ENCODE measurements at places on chromosomes 6 and 20.

GRCh38 chr20:41630846-41631245 lies 12.7 kb upstream of the CHD6 start:
- no peak for DNase-seq

GRCh38 chr6:160005861-160006540 lies 37.1 kb downstream of the IGF2R start:
- DNase-seq: no peak

DNA sequence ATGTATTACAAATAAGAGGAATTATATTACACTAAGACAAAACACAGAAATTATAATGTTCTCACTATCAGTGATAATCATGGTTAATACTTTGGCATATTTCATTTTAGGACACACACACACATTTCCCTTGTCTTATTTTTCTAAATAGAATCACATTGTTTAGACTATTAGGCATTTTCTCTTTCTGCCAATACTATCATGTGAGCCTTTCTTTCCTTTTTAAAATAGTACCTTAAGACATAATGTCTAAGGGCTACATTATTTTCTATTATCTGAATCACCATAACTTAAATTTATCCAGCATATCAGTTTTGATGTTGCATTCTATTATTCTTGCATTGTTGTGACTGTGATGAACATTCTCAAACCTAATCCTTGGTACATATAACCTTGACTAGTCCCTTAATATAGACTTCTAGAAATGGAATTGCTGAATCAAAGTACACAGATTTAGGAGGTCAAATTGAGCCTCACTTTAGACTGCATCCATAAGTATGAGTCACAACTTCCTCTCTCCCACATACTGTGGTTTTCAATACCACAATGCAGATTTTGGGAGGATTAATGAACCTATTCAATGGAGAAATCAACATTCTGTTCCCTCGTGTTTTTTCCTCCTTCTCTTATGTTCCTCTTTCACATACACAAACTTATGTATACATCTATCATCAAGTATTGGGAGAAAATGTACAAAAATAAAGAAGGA lies 212.6 kb downstream of the MOXD1 start:
- no peak for DNase-seq

DNA sequence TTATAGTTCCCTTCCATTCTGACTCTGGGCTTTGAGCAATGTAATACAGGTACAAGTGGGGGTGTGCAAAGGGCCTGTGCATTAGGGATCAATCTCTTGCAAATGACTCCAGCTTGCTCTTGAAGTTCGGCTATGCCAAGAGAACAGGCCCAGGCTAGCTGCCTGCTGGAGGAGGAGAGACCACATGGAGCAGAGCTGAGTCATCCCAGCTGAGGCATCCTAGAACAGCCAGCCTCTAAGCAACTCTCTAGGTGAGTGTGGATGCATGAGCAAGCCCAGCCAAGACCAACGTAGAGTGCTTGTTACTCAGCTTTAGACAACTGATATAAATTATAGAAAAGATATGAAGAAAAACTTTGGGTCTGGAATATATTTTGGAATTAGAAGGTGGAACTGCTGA lies 47.6 kb upstream of the RBM24 start:
- DNase-seq: no peak

GRCh38 chr6:37994223-37994622 lies 174.7 kb downstream of the ZFAND3 start:
- no peak for DNase-seq

DNA sequence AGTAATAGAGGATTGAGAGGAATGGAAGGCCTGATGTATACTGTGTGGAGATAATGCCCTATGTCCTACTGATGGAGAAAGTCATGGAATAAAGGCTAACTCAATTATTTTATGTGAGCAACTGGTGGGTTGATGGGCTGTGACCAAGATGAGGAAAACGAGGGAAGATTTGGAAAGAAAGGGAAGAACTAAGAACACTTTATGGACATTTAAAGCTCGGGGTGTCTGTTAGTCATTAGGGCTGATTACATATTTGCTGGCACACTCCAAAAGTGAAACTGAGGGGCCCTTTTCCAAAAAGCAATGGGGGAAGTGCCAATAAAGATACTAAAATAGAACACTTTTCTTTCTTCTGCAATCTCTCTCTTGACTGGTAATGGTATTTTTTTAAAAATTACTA lies 439.5 kb downstream of the PLCB1 start:
- no peak for DNase-seq

DNA sequence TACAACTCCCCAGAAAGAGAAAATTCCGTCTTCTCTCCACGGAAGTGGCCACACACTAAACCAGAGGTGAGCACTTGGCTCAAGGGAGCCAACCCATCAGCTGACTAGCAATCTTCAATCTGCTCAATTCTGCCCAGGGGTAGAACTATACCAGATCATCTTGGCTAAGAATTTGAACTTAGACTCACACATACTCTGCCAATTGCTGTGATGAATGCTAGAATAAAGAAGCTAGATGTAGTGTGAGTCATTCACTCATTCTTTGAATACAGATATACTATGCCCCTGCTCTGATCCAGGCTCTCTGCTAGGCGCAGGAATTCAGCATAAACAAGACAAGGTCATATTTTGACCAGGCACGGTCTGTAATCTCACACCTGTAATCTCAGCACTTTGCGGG lies 147.9 kb upstream of the SHLD1 start:
- no peak for DNase-seq

- no peak for DNase-seq
These were observed 220.7 kb downstream of the UST start for GRCh38 chr6:148967541-148967956.

- no peak for DNase-seq
These were observed 126.5 kb downstream of the ZFAND3 start for GRCh38 chr6:37946057-37946456.
